ENCODE measurements at places on chromosomes 2 and 18. TPM values are rescaled to one million over a fixed set of nuclear protein-coding genes. Genes with fewer than 3 reads are reported as not detected.

CASP8 gene
- 5.1 TPM for total RNA-seq

GKN1 gene
- not detected for total RNA-seq

KDSR gene
- total RNA-seq, result 33.8 TPM

ESCO1 gene
- total RNA-seq, result 8.8 TPM

RBM44 gene
- total RNA-seq, result 0.55 TPM

ZNF407 gene
- total RNA-seq, result 7.8 TPM

MORN2 gene
- 18.4 TPM for total RNA-seq

MCM6 gene
- 3.2 TPM for total RNA-seq

CRYGC gene
- not detected for total RNA-seq

GREB1 gene
- total RNA-seq, result 7.6 TPM

SCG2 gene
- total RNA-seq, result 1.8 TPM

MYCN gene
- total RNA-seq, result 0.30 TPM

ZNF385B gene
- total RNA-seq, result 23.2 TPM

VSNL1 gene
- 41.7 TPM for total RNA-seq

GTF3C2 gene
- total RNA-seq, result 19.7 TPM

BMP10 gene
- 5,642 TPM for total RNA-seq

ENOSF1 gene
- total RNA-seq, result 13.7 TPM

All from right atrium auricular region (tissue), 2 donors.